ENCODE measurements at places on chromosomes 1 and 21.

DNA sequence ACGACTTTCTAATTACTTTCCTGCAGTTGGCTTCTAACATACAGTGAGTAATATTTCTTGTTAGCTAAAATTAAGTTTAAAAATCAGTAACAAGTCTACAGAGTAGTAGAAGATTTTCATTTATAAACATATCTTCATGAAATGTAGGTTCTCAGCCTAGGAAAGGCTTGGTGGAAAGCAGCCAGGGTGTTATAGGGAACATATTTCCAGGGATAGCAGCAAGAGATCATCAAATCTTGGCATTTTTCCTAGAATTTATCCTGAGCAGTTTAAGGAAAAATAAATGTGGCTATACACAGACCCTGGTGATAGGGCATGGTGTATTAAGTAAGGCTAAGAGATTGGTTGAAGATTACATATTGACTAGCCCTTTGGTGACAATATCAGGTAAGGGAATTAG, 203.5 kb upstream of the NEGR1 start:
- no peak for DNase-seq

GRCh38 chr1:6024376-6024775, 21.3 kb upstream of the KCNAB2 start:
- DNase-seq: no peak

- no peak for DNase-seq
These were observed 61.5 kb upstream of the KLHDC7A start for GRCh38 chr1:18419113-18419844.

DNA sequence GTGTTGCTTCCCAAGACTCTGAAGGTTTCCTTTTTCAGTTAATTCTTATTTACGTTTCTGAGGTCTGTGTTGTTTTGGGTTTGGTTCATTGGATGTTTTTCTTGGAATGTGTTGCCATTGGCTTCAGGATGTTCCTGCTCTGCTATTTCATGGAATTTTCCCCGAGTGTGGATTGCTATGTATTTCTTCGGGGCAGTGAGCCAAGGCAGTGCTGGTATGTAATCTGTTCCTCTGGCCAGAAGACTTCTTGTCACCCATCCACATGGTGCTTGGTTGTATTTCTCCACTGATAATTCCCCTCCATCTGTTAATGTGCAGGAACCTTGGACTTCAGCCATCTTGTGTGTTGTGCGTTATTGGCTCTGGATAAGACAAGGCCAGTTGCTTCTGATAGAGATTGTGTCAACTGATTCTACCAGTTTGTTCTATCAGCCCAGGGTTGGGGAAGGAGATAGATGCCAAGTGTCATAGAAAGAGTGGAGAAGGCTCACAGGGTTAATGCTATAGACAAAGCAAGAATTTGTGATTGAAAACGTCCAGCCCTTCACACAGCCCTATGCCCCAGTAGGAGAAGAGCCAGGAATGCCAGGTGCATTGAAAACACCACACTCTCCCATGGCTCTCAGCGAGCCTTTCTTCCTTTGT, 505.2 kb downstream of the PLPP3 start:
- DNase-seq: no peak

GRCh38 chr1:4090976-4091660, 191.0 kb upstream of the C1orf174 start:
- DNase-seq: no peak

DNA sequence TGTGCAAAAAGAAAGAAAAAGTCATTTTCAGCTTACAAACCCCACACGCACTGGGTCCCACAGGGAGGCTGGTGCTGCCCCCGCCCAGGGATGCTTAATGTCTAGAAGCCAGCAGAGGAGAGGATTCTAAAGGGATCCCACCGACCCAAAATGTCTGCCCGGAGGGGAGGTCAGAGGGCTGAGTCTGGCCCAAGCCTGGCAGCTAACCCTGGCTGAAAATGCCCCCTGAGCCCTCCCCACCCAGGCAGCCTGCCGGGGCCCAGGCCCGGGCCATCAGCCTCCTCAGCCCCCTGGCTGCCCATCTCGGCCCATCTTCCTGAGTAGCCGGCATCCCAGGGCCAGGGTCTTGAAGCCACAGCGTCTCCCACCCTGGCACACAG, 33.5 kb downstream of the ACOT7 start:
- DNase-seq: no peak

GRCh38 chr1:96926176-96926575, 204.6 kb downstream of the PTBP2 start:
- no peak for DNase-seq

DNA sequence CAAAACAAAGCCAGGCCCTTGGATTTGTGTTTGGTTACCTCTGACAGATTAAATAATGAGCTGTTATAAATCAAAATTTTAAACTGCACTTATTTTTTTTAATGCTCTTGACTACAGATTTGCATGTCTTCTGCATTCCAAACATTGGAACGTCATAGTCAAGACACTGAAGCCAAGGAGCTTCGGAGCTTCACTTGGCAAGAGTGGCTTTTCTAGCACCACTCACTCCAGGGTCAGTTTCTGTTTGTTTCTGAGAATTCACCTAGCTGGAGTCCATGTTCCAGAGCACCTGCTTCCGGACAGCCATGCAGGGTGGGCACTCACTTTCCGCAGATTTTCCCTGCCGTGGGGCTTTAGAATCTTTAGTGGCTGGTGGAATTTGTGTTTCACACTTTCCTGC, 202.9 kb downstream of the ZP4 start:
- no peak for DNase-seq

DNA sequence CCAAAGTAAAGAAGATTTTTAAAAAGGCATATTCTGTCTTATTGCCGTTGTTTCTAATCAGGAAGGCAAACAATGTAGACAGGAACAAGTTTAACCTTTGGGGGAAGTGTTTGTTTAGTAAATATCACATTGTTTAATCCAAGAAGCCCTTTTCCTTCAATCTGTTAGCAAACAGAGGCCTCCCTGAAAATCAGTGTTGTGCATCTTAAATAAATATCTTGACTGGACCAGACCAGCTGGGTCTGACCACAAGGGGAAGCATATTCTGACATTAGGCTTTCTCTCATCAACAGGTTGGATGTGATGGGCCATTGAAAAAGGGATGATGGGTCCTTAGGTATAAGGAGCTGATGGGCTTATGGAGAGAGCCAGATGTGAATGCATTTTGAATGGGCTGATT, 81.8 kb upstream of the SGIP1 start:
- DNase-seq: no peak

GRCh38 chr1:70382682-70383081, 28.2 kb upstream of the ANKRD13C start:
- no peak for DNase-seq

GRCh38 chr1:85041793-85042192, 6.5 kb downstream of the MCOLN3 start:
- DNase-seq: no peak

GRCh38 chr1:150256554-150257341, 826 bp upstream of the CA14 start:
- peak; percentile 27 for DNase-seq

- DNase-seq: no peak
These were observed 75.9 kb downstream of the CAMTA1 start for GRCh38 chr1:6861075-6861724.

- no peak for DNase-seq
These were observed 53.0 kb downstream of the UROD start for GRCh38 chr1:45065083-45065482.

DNA sequence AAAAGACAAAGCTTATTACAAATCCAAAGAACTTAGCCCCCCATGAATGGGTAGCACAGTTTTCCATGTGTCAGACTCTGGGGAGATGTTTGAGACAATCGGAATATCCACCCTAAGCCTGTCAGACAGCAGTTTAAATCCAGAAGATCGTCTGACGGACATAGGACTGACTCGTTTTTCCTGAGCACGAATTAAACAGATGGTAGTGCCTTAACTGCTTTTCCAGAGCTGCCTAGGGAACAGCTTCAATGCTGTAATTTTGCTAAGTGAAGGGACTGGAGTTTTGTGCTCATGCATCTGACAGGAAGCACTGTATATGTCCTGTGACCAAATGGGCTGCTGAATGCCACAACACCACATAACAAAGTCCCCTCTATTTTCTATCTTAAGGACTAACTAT, 48.6 kb downstream of the PCNX2 start:
- no peak for DNase-seq

- no peak for DNase-seq
These were observed 61.2 kb upstream of the VTCN1 start for GRCh38 chr1:117271959-117272358.

GRCh38 chr1:165841582-165842017, 14.2 kb downstream of the UCK2 start:
- DNase-seq: no peak

- DNase-seq: no peak
These were observed 141.4 kb upstream of the ETS2 start for GRCh38 chr21:38664315-38664714.

GRCh38 chr1:197808880-197809279, 33.6 kb upstream of the DENND1B start:
- DNase-seq: no peak

DNA sequence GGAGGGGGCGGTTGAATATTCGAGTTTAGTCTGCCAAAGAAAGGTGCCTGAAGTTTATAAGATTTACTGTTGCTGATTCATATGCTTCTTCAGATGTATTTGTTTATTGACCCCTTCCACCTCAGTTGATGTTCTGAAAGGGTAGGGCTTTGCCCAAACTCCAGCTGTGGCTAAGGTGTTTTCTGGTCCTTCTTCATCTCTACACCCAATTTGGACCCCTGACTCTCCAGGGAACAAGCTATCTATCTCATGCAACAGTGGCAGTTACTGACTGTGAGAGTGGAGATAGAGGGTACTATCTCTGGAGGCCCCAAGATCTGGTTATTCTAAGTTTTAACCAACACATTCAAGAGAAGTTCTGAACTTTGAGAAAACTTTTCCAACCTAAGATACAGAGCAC, 12.6 kb upstream of the ALG14 start:
- no peak for DNase-seq

- DNase-seq: no peak
These were observed 8.9 kb upstream of the RGS1 start for GRCh38 chr1:192566657-192567056.

GRCh38 chr1:75587692-75588091, 23.2 kb downstream of the SLC44A5 start:
- DNase-seq: no peak

DNA sequence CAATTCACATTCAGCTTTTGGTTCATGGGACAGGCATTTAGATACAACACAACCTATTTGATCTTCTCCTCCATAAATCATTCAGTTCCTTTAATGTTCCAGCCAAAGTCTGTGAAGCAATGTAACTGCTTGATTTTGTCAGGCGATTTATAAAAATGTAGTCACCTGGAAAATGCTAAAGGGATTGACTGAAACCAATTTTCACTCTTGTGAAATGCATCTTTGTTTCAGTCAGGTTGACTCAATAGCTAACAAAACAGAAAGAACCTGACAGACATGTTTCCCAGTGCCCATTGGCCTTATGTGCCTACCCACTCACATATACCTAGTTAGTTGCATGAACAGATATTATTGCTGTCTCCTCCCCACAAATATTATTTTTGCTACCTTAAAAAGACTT, 335.7 kb downstream of the CHRM3 start:
- DNase-seq: no peak

- DNase-seq: no peak
These were observed 45.9 kb downstream of the NID1 start for GRCh38 chr1:236018885-236019453.

GRCh38 chr1:72937905-72938304, 655.6 kb upstream of the NEGR1 start:
- DNase-seq: peak; percentile 11

DNA sequence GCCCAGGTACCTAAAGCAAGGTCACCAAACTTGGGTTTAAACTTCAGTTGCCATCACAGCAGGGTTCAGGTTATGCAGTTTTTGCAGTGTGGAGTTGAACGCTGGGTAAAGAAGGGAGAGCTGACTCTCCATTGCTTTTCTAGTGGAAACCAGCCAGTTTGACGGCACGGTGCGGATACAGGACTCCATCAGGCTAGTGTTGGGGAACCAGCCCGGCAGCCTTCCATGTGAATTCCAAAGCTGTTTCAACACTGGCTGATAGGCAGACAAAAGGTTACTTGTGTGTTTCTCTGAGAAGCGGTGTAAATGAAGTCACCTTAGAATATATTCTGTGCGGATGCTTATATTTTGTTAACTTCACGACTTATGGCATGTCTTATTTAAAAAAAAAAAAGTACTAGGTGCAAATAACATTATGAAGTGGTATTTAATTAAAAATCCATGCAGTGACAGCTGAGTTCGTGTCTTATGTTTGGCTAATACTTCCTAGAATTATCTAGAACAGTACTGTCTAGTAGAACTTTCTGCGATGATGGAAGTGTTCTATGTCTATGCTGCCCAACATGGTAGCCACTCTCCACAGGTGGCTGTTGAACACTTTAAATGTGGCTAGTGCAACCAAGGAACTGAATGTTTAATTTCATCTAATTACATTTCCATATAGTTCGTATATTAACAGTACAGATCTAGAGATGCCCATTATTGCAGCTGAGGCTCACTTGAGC, 29.9 kb upstream of the RCAN3 start:
- no peak for DNase-seq
